ENCODE measurements at places on chromosomes 6 and 20.

DNA sequence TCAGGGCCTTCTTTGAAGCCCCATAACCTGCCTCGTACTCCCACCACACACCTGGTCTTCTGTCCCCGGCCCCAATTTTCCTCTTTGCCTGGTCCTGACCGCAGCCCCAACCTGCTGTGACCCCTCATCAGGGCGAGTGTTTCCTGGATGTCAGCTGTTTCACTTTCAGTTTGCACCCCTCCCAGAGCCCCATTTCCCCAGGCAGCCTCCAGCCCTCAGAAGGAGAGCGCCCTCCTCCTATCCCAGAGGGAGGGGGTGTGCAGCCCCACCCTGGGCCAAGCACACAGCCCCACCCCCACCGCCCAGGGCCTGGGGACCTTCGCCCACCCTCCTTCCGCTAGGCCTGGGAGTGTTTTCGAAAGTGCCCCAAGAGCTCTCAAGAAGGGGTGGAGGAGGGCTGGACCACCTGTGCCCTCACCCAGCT is 1.5 kb downstream of the BAK1 start:
- peak; percentile 58 for DNase-seq

DNA sequence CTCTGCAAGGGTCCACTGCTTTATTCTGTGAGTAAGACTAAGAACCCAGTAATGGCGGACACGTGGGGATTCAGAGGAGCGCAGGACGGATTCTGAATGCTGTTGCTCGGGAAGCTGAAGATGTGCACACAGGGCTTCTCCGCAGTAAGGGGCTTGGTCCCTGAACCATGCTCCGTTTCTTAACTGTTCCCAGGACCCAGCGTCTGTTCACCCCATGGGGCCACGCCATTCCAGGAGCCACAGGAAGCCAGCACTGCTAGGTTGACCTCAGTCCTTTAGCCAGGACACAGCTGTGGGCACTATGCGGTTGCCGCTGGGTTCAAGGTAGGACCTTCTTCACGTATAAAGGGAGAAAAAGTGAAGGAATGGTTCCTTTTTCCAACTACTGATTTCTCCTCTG is 59.8 kb downstream of the IRF4 start:
- DNase-seq = no peak

DNA sequence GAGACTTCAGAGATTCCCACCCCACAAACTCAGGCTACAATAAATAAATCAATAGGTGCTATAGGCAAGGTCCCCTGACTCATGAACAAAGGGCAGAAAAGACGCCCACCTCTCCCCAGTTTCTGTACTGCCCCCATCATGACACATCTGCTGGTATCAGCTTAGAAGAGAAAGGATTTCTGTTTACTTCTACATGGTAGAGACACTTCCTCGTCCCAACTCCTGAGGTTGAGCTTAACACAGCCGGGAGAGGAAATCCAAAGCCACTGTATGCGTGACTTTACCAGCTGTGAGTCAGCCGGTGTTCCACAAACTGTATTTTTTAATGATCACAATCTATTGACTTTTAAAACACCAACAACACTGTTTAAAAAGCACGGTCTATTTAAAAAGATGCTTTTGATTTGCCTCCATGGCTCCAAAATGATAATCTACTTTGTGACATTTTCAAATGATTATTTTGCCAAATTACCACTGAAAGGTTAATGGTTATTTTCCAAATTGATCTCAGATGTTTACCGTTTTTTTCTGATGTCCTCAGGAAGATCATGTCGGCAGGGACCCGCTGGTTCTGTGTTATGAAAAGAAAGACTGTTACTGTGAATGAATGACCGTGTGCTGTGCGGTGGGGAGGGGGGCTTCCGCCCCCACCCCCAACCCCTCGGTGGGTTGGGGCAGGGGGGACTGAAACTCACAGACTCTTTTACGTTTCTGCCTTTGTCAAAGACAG is 72.5 kb downstream of the ATP9A start:
- DNase-seq = no peak

DNA sequence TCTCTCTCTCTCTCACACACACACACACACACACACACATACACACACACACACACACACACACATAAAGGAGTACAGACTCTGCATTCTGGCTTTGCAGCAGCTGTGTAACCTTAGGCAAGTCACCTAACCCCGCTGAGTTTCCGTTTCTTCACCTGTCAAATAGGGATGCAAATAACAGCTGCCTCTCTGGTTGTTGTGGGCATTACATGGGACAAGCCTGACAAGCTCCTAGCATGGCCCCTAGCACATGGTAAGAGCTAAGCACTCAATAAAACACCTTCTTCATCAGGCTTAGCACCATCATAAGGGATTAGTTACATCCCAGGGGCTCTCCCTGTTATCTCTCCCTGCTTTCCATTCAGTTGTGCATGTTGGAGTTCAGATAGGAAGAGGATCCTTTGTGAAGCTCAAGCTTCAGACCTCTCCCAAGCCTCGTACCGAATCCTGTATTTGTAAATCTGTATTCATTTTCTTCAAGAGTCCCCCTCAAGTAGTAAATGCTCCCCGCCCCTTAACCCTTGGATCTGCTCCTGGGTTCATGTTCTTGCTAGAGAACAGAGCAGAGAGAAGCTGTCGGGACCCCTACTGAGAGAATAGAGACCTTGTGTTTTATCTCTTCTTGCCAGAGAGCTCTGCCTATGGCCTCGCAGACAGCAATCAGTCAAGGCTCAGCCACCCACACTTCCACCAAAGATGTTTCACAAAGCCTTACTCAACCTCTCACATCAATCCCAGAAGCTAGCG is 2.2 kb downstream of the SLC13A3 start:
- DNase-seq = no peak

DNA sequence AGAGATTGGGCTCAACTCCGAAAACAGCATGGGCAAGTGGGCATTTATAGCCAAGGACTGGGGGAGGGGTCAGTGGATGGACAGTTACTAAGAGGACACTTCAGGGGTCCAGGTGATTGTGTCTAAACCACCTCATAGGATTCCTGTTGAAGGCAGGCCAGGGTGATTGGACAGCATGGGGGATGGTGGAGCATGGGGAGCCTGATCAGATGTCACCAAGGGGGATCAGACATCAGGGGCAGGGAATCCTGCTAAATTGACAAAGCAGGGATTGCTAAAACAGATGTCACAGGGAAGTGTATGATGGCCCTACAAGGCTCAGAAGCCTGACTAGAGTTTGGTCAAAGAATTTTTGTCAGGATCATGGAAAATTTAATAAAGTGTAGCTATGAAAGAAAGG is 2.4 kb upstream of the PYGB start:
- DNase-seq = no peak

Measured in activated CD4-positive, alpha-beta T cell treated with anti-CD3 and anti-CD28 coated beads, Interleukin-2, Interleukin-4, amounts not matched to agents 100 ng/mL and 50 ng/mL, durations not matched to agents 16 hours and 8 hours (primary cell).